ENCODE measurements at places on chromosomes 4 and X.
A peak's percentile ranks its signal among the peaks of the same experiment; 100 is the strongest.

- no peak for DNase-seq
Measured at GRCh38 chr4:60216752-60217151, 983.4 kb upstream of the ADGRL3 start.

GRCh38 chr4:143254491-143255226, 69.9 kb downstream of the USP38 start:
- no peak for DNase-seq

DNA sequence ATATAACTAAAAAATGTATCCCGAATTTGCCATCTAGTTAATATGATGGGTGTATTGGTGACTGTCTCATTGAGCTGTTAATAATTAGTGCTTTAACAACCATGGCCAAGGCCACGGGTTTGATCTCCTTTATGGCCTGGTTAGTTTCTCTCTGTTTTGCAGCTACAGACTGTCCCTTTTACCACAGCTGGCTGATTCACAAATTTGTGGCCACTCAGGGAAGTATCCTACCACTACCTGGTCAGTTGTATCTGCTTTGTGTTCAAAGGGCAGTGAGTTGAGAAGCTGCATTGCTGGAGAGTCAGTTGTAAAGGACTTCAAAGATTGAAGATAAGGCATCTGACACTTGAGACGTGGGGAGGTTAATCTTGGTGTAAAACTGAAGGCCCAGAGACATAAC, 219.1 kb upstream of the BMP3 start:
- DNase-seq = no peak

GRCh38 chr4:26355392-26356052, 34.7 kb downstream of the RBPJ start:
- no peak for DNase-seq

DNA sequence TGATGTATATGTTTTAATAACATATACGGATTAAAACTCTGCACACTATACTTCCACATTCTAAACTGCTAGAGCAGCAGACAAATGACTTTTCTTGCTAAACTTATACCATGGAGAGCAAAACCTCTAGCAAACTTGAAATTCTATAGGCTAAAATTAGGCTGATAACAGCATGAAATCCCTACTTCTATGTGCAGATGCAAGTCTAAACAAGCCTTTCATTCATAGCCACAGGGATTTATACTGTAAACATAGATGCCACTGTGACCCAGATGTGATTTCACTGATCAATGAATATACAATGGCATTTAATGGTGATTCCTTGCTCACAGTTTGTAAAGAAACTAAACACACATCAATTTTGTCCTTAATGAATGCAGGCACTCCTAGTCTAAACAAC, 151.0 kb downstream of the ANTXR2 start:
- DNase-seq = no peak

DNA sequence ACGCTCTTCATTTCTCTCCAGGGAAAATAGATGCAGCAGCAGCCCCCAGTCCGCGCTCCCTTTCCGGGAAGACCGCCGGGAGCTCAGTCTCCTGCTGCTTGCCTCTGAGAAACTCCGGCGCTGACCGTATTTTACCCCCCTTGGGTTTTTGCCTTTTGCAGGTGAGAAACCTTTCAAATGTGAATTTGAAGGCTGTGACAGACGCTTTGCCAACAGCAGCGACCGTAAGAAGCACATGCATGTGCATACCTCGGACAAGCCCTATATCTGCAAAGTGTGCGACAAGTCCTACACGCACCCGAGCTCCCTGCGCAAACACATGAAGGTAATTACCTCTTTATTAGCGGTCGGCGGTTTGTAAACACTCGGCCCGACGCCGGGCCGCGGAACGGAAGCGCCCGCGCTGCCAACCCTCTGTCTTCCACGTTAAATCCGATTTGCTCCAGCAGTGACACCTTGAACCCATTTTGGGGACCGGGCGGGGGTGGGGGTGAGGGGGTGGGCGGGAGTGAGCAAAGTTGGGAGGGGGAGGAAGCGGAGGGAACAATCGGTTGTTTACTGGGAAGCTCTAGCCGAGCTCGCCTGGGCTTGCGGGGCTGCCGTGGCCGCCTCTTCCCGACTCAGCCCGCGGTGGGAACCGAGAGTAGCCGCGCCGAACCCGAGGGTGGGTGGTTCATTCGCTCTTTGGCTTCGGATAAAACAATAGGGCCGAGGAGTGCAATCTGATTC, 3.0 kb downstream of the ZIC3 start:
- DNase-seq = no peak

DNA sequence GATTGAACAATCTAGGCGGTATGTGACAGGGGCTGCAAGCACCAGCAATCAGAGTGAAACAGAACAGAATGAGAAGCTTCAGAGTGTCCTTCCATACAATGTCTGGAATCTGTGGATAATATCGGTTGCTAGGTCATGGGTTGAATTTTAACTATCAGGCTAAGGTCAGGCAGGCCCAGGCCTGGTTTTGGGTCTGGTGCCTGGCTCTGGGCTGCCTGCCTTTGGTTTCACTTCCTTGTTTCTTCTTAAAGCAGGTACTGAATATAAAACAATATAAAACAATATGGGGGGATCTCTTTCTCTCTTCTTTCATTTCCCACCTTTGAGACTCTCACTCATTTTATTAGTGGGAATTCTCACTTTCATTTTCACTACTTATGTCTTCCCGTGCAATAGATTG, 962.0 kb downstream of the CCSER1 start:
- no peak for DNase-seq

DNA sequence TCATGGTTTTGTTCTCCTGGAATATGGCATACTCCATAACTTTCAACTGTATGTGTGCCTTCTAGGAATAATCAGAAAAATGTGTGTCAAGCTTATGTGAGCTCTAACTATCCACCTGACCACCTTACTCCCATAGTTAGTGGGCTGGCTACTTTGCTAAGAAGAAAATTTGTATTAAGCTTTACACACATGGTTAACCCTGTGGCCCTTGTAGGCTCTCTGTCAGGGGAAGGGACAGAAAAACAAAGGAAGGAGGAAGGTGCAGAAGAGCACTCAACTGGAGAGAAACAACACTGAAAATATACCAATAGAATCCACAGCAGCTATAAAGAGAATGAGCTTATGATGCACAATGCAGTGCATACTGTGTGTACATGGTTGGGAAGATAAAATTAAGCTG, 84.6 kb downstream of the PPP3CA start:
- no peak for DNase-seq

GRCh38 chr4:69092980-69093568, 3.2 kb upstream of the UGT2B7 start:
- no peak for DNase-seq

DNA sequence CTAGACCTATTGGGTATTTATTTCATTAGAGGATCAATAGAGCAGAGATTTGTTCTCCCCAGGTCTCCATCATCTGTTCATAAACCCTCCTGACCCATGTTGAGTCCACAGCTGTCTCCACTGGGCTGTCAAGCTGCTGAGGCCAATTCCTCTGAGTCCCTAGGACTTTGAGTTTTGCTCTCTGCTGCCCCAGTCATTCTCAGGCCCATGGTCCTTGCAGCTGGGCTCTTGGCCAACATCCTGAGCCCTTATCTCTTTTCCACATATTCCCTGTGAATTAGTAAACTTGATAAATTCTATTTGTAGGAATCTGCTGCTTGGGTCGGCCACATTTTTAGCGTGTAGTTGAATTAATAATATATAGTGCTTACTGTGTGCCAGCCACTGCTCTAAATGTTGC, 41.9 kb downstream of the FHL1 start:
- no peak for DNase-seq

DNA sequence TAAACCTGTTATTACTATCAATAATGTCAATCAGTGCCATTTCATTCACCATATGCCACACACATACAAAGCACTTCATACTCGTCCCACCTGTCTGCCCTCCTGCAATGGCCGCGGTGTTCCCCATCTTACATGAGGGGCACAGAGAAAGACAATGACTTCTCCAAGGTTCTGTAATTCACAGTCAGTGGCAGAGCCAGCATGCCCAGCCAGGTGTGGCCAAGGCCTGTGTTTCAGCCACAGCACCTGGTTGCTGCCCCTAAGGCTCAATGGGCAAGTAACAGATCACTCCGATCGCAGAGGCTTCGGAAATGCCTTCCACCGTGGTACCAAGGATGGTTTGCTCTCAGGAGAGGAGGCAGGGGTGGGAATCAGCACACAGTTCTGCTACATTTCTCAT, 10.9 kb downstream of the AFAP1 start:
- DNase-seq = no peak

DNA sequence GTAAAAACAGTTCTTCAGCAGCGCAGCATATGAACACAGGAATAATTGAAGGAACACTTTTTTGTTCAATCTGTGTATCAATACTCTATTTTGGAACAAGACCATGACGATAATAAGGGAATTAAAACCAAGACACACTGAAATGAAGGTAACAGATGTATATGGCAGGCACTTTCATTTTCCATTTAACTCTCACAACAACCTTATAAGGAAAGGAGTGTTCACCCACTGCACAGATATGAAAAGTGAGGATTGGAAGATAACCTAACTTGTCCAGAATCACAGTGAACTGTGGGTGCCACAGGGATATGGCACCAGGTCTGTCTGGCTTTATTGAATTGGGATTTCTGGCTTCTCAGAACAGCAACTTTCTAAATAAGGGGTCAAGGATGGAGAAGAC, 153.3 kb downstream of the MID1IP1 start:
- no peak for DNase-seq

GRCh38 chrX:12292996-12293765, 154.9 kb downstream of the FRMPD4 start:
- DNase-seq = no peak

DNA sequence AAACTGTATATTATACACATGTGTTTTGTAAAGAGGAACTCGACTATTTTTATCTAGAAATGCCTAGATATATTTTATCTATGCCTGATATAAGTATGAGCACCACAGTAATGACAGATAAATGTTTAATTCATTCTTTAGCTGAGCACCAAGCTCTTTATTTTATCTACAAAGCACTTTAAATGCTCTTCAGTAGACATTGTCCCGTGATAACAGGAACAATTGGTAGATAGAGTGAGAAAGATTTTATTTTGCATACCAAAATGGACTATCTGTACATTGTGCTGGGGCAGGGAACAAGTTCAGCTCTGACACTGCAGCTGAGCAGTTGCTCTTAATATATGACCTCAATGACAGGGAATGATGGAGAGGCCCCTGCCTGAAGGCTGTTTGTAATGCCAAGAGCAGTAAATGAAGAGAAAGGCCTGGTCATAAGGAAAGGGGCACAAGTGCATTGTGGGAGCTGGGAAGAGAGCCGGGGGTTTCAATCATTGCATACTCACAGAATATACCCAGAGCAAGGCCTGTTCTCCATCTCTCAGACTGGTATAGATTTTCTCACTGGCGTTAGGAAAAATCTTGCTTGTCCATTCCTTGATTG, 57.3 kb downstream of the SEPTIN11 start:
- no peak for DNase-seq

DNA sequence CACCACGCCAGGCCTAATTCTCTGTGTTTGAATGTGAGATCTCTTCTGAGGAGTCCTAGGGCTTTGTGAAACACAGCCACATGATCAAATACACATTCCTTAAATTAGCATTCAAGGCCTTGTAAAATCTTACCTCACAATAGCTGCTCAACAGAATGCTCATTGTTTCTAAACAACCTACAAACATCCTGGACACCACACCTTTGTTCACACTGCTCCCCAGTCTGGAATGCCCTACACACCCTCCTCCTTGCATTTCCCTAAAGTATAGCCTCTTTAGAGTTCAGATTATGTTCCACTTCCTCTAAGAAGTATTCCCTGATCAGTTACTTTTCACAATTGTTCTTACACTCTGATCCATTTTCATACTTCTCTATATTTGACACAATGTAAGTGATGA, 110.6 kb downstream of the AGTR2 start:
- DNase-seq = peak; percentile 75

GRCh38 chrX:76428243-76429130, 977 bp downstream of the MAGEE1 start:
- DNase-seq = no peak

DNA sequence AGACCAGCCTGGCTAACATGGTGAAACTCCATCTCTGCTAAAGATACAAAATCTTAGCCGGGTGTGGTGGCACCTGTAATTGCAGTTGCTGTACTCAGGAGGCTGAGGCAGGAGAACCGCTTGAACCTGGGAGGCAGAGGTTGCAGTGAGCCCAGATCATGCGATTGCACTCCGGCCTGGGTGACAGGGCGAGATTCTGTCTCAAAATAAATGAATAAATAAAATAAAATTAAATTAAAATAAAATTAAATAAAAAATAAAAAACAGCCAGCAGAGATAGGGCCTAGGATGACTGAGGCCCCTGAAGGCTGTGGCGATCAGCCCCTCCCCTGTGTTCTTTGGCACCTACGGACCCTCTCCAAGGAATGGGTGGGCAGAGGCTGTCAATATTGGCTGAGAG, 22.8 kb upstream of the IL3RA start:
- no peak for DNase-seq

DNA sequence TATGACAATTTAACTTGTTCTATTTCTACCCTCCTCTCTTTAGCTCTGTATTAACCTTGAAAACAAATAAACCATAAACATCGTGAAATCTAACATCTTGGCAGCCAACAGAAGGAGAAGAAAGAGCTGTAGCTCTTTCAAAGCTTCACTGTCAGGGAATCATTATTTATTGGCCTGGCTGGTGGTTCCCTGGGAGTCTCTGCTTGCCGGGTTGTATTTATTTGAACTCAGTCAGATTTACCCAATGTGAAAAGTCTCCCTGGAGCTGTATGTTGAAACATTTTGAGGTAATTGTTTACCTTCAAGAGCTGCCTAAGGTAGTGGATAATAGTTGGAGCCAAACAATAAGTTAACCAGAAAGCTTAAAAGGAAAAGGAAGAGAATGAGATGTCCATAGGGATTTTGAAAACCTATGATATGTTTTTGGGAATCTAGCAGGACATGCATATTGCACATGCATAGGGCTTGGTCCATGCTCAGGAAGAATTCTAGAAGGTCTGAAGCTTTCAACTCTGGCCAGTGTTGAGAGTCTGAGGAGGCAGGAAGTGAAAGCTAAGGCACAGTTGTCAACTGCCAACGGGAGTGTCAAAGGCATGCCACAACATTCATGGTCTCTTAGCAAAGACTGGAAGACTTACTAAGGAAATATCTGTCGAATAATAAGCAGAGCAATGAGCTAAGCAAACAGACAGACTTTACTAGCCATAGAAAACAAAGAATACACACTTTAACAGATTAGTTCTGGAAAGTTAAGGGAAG, 621.6 kb downstream of the PCDH7 start:
- DNase-seq = no peak

- no peak for DNase-seq
Measured at GRCh38 chr4:12723849-12724447, 760.2 kb downstream of the RAB28 start.

DNA sequence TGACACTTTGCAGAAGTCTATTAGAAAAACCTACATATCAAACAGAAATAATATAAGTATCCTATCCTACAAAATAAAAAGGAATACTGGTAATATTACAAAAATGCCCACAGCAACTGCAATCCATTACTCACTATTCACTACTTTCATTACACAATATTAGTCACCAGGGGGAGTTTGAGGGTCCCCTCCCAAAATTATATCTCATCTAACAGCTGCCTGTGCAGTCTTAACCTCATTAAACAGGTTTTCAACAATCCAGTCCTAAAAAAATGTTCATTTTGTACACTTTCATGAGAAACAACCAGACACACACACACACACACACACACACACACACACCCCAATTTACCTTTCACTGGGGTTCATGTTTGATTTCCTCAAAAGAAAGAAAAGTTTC, 2.9 kb downstream of the CLOCK start:
- DNase-seq = no peak

Data from epithelial cell of prostate (primary cell).